ENCODE measurements at places on chromosomes 1 and 21.

DNA sequence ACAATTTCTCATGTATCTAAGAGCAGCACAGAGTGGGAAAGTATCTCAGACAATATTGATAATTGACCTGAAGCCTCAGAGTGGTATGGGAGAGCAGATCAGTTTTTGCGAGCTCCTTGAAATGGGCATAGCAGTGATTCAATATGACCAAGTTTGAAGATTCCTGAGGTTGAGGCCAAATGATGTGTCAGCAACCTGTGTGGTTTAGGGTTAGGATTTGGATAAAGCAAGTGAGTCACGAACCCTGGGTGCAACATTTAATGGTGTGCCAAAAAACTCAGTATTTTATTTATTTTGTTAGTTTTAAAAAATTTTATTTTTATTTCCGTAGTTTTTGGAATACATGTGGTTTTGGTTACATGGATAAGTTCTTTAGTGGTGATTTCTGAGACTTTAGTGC lies 92.5 kb upstream of the C21orf91 start:
- DNase-seq = no peak

DNA sequence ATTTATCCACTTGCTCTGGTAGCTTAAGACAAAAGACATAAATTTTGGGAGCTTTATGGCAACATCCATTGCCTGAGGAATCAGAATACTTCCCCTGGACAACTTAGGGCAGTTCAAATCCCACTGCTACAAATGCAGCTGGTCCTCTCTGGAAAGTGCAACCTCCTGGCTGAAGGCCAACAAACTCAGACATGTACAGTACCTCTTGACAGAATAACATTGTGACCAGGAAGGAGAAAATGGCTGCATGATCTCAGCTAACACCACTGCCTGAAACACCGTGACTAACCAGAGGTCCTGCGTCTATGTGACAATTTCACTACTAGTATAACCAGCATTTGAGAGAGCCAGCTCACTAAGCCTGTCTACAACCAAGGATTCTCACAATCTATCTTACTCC lies 218.9 kb downstream of the CRB1 start:
- no peak for DNase-seq

- no peak for DNase-seq
Observed at GRCh38 chr1:8203056-8203455, 114.9 kb upstream of the SLC45A1 start.

DNA sequence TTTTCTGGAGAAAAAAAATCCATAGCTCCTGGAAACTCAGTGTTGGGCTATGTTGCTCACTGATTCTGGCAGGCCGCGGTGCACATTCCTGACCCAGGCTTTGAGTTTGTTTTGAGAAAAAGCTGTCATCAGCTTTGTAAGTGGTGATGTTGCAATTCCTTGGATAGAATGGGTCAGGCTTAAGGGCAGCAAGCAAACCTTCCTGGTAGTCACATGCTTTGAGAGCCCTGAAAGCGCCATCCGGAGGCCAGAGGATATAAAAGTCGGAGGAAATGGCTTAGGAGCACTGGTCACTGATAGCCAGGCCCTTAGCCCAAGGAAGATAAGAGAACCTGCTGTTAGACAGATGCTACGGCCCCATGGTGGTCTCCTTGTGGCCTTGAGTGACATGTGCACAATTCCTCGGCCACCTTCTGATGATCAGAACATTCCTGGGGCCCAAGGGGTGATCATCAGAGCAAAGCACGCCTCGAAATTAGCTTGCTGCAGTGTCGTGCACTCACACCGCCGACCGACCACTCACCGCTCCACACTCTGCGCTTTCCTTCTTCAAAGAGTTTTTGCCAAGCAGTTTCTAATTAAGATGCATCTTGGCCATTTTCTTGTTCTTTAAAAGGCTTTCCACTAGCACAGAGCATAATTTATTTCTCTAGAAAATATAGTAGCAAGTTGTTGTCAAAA lies 78.6 kb downstream of the MAN1C1 start:
- DNase-seq = peak; percentile 93

DNA sequence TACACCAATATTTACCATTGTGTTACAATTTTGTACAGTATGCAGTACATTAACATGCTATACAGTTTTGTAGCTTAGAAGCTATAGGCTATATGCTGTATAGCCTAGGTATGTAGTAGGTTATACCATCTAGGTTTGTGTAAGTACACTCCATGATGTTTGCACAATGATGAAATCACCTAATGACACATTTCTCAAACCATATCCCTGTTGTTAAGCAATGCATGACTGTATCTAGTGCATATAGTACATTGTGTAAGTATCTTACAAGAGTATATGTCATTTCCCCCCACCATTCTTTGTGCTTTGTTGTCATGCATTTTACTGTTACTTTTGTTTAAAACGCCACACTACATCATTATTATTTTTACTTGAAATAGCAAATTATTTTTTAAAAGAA lies 65.7 kb upstream of the RNF11 start:
- peak; percentile 8 for DNase-seq

DNA sequence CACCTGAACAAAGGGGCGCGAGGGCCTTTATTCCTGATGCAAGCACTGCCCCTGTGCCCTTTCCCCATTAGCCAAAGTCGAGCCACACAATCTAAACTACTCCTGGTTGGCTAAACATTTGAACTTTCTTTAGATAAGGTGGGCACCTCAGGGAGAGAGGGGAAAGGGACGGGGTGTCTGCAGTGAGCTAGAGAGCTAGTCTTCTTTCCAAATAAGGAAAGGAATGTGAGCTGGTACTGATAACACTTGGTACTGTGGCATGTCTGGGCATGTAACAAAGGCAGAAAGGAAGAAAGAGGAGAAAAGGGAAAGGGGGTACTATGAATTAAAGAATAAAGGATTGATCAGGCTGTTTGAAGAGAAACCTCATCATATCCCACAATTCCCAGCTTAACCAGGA lies 62.8 kb downstream of the OVGP1 start:
- DNase-seq = no peak

DNA sequence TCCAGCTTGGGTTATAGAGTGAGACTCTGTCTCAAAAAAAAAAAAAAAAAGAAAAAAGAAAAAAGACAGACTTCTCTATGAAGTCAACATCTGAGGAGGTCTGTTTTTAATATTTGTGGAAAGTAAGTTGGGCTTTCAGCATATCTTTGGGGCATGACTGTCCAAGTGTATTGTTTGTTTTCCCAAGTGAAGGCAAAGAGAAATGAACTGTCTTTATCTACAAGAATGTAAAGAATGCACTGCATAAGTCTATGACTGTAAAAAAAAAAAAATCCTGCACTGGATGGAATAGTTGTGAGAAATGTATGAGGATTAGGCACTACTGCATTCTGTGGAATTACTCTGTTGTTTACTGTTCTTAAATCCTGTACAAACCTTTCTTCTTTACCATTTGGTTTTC lies 45.6 kb upstream of the TMEM61 start:
- DNase-seq = peak; percentile 93

GRCh38 chr1:43881415-43881814 lies 52.2 kb upstream of the ARTN start:
- DNase-seq = no peak

DNA sequence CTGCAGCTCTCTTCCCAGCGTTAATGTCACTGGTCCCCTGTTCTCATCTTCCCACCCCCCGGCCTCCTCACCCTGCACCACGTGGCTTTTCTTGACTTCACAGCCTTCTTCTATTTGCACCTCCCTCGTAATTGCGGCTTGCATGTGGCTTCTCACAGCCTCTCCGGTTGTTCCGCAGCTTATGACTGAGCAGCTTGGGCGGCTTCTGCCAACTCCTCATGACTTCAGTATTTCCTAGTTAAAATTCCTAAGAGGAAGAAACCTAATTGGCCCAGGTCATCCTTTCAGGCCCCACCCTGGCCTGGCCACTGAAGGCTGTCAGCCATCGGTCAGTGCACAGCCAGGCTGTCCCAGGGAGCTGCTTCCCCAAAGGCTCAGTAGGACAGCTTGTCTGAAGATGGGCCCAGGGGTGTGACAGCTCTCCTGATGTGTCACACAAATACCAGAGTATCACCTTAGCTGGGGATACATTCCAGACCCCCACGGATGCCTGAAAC lies 8.6 kb upstream of the RERE start:
- no peak for DNase-seq

GRCh38 chr1:13543451-13544220 lies 29.8 kb upstream of the LRRC38 start:
- DNase-seq = no peak

- DNase-seq = no peak
Observed at GRCh38 chr1:110209715-110210603, at the start of gene KCNC4. Gene KCNC4, plus strand, starts transcription at chr1:110210314. Its CDS starts 1,186 bp downstream, at chr1:110211500.

Measured in non-pigmented ciliary epithelial cell (primary cell).